ENCODE measurements at places on chromosomes 3 and 15.

DNA sequence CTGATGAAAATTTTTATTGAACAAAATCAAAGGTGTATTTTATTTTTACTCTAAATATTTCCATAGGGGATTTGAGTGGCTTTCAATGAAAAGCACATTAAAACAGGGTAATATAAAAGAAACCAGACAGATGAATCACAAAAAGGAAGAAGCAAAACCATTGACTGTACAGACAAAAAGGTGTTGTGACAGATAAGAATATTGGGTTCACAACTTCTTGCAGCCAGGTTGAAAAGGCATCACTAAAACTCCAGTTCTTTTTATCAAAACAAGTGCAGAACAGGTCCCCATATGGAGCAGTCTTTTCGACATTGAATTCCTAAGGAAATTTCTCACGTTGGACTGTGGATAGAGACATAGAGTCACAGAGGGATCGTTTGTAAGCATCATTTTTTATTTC is 53.8 kb downstream of the AGTR1 start:
- DNase-seq = no peak

DNA sequence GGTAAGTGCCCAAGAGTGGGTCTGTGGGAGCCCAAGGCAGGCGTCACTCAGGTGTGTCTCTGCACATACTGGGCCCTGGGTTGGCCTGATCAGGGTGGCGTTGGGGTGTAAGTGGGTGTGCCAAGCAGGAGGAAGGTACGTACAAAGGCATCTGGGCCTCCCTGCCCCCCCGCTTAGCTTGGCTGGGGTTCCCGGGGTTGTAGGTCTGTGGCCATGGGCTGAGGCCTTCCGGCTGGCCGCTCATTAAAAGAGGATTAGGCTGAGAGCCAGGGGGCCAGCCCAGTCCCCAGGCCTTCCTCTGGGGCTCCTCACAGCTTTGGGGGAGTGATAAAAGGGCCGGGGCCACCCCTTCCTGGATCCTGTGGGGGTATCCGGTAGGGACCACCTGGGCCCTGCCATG is 13.3 kb downstream of the SEMA3F start:
- no peak for DNase-seq

DNA sequence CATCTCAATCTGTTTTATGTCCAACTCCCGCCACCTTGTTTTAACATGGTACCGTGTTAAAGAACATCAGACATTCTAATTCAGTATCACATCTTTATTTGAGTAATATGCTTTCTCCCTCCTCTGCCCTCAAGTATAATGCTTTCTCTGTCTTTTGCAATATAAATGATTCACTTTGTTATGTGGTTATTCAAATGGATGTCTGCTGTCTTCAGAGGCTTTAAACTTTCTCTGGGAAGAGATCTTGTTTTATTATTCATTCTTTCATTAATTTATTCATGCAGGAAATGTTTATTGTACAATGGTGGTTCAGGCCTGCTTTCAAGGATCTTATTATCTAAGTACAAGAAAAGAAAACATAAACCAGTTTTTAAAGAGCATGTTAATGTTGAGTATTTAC is 57.1 kb downstream of the RAP2B start:
- DNase-seq = peak; percentile 35

GRCh38 chr3:38038447-38038911 is 529 bp upstream of the DLEC1 start:
- no peak for DNase-seq

DNA sequence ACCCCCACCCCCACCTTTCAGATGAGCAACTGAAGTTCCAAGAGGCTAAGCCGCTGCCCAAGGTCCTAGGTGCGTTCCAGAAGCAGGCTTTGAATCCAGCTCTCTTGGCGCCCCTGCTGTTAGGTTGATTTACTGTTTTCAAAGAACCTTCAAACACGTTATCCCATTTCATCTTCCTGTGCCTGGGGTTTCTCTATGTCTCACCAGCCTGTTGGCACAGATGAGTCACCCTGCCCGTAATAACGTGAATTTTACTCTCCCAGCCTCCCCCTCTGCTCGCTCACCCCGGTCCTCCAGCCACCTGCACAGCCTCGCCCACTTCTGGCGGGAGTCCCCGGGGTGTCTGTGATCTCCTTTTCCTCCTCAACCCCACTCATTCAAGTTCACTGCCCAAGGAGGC is 13.0 kb upstream of the TSEN2 start:
- peak; percentile 52 for DNase-seq

DNA sequence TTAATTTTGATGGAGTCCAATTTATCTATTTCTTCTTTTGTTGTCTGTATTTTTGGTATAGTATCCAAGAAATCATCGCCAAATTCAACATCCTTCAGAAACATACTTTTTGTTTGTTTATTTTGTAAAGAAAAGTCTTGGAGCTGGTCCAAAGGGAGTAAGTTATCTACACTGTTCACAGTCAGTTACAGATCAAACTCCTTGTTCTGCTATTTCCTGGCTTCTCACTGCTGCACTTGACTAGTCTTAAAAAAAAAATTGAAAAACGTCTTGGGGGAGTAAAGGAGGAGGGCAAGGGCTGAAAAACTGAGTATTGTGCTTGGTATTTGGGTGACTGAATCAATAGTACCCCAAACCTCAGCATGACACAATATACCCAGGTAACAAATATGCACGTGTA is 105.6 kb downstream of the NFKBIZ start:
- no peak for DNase-seq

- DNase-seq = no peak
Measured at GRCh38 chr3:156814295-156814694, 11.9 kb upstream of the LEKR1 start.

DNA sequence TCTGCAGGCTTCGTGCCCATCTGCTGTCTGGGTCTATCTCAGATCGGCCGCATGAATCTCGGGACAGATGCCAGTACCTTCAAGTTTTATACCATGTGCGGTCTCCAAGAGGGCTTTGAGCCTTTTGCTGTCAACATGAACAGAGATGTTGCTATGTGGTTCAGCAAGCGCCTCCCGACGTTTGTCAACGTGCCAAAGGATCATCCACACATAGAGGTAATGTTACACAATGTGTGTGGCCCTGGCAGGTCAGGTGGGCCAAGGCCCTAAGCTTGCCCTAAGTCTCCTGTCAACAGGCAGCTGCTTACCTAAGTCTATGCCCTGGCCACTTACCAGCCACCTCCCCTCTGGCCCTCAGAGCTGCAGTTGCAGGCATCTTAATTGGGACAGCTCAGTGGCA is 324.0 kb upstream of the CHRM5 start:
- no peak for DNase-seq

DNA sequence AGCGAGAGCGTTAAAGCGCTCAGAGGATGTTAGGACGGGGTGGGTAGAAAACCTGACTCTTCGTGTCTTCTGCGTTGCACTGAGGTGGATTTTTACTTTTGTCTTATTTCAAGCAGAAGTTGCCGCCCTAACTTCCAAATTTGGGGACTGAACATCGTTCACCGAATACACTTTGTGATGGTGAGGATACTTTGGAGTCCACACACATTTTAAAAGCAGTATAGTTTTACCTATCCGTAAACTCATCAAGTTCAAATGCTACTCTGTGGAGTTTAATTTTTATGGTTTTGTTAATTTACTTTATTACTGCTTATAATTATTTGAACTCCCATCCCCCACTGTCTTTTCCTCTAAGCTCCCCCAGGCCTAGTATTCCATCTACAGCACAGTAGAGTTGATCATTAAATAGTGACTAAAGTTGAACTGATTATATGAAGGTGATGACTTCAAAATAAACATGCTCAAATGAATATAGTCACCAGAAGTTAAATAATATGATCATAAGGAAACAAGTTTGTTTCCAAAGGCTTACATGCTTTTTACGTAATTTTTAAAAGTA is 617 bp upstream of the EOGT start:
- DNase-seq = no peak

- no peak for DNase-seq
Measured at GRCh38 chr3:180048103-180048502, 11.4 kb upstream of the PEX5L start.

GRCh38 chr3:191563722-191564121 is 102.8 kb downstream of the PYDC2 start:
- DNase-seq = no peak

- peak; percentile 23 for DNase-seq
Measured at GRCh38 chr3:69806735-69807438, 67.6 kb downstream of the MITF start.

DNA sequence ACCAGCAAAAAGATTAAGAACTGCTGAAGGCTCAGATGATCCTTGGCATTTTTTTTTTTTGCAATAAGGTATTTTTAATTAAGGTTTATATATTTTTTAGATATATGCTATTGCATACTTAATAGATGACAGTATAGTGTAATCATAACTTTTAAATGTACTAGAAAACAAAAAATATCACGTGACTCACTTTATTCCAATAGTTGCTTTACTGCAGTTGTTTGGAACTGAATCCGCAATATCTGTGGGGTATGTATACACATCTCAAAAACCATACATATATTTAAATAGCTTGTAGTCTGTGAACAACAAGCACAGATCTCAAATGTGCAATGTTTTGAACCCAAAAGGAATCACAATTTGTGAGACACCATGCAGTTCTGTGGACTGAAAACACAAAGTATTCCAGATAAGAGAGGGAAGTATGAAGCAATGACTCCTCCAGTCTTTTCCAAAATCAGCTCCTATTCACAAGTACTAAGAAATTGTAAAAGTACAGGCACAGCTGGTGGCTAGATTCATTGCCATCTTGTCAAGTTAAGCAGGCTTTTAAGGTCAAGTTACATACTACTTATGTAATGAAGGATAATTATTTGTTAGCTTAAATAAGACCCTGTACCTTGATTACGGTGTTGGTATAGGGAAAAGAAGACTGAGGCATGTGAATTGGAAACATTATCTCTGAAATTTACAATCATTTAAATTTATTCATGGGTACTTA is 331.1 kb downstream of the TBC1D5 start:
- no peak for DNase-seq

DNA sequence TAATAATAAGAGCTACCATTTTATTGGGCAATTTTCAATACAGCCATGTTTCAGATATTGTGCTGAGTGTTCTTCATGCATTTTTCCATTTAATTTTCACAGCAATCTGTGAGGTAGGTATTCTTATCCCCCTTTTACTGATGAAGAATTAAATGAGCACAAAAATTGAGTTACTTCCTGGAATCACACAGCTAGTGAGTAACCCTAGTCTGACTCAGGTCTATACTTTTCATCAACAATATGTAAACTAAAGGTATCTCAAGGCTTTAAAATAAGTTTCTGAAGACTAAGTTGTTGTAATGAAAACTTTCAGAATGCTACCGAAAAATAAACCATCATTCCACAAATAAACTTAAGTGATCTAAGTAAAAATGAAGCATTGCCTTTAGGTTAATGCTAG is 22.3 kb downstream of the HACD2 start:
- no peak for DNase-seq

DNA sequence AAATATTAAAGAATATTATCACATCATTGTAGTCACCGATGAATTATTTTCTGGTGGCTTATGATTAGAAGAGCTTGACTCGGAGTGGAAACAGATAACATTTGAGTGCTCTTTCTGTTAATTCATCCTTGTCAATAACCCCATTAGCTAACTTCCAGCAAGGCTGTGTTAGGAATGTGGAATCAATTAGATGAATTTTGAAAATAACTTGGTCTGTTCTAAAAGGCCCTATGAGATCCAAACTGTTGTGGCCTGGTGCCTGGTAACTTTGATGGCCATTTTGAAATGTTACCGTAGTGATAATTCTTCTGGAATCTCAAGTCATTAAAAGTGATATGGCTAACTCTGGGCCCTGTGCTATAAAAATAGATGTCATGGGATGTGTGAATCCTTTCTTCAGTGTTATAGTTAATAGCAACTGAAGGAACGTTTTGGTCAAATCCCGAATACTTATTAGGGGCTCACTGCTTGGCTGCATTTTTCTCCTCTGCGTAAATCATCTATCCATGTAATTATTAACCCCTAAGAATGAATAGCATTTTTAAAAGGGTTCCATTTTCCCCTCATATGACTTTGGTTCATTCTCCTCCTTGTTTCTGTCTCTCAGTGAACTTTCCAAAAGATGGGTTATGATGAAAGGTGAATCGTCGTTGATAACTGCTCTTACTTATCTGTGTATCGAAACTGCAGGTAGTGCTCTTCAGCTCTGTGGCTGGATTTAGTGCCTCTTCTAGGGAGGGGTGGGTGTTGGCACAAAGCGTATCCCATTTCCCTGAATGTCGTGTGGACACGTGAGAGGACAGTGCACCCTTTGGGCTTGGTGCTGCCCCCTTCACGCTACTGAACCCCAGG is 82.7 kb downstream of the IGF1R start:
- no peak for DNase-seq

- peak; percentile 90 for DNase-seq
Measured at GRCh38 chr3:153160451-153161137, 1.4 kb upstream of the RAP2B start.

GRCh38 chr3:15787526-15787925 is 10.3 kb downstream of the ANKRD28 start:
- DNase-seq = no peak

- peak; percentile 99 for DNase-seq
Measured at GRCh38 chr3:138774529-138775253, 60.0 kb downstream of the PIK3CB start.

DNA sequence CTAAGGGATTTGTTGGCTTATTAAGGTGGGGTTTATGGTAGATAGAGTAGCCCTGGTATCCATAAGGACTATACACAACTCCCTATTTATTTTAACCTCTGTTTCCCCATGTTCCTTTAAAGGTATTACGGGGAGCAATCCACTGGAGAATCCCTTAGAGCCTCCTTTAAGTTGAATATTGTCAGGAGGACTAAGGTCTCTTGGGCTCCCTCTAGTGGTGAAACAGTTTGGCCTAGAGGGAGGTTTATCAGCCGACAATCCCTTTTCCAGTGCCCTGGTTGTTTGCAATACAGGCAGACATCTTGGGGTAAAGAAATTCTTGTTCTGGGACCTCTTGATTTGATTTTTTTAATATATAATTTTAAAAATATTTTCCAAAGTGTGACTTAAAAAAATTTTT is 12.9 kb downstream of the OPA1 start:
- DNase-seq = peak; percentile 64

DNA sequence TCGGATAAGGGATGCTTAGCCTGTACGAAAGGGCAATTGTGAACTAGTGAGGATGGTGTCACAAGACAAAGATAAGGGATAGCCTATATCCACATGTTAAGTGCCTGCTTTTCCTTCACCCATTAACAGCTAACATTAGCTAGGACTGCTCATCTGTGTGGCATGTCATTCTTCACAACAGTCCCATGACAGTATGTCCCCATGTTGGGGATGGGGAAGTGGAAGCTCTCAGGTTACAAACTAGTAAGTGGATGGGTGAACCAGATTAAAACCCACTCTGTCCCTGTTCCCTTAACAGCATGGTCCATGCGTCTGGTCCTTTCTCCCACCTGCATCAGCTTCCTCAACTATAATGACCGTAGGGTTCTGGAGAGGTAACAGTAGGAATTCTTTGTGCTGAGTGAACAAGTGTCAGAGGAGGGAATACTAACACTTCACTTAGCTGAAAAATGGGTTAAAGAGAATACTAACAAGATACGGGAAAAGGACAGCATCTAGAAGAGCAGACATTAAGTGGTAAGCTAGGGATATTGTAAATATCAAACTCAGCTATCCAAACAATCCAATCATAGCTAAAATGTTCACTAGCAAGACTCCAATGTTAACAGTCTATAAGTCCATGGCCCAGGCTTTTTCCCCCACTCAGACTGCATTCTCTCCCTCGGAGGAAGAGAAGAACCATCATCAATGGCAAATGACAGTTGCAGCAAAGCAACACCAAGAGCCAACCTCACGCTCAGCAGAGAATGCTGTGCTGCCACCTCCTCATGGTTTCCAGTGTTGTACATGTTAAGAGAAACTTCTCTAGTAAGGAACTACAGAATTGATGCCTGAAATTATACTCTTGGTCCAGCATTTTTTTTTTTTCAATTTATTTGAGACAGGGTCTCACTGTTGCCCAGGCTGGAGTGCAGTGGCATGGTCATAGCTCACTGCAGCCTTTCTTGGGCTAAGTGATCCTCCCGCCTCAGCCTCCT is 5.0 kb downstream of the RPLP1 start:
- DNase-seq = no peak

Measured in LHCN-M2 (cell line).